ENCODE measurements at places on chromosomes 12 and 14.

GRCh38 chr14:47207617-47208016 is 467.8 kb downstream of the MDGA2 start:
- DNase-seq = no peak

GRCh38 chr12:88207921-88208620 is 66.0 kb downstream of the TMTC3 start:
- no peak for DNase-seq

- DNase-seq = no peak
Measured at GRCh38 chr12:68932128-68932960, 627 bp downstream of the CPM start.

DNA sequence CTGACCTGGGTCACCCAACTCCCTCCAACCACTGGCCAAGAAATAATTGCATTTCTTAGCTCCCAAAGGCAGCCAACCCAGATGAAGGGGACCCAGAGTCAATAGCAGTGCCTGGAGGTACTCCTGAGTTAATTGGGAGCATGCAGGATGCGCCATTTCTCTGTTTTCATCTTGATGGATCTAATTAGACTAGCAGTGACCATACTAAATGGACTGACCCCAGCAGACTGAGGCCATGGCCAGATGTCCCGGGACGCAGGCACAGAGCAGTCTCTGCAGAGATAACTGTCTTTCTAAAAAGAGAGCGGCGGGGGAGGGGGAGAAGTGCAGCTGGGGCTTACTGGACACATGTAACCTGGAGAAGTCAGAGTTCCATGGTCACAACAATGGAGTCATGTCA is 53.2 kb upstream of the CMKLR1 start:
- DNase-seq = no peak

GRCh38 chr12:2231011-2231595 is 178.3 kb downstream of the CACNA1C start:
- no peak for DNase-seq

DNA sequence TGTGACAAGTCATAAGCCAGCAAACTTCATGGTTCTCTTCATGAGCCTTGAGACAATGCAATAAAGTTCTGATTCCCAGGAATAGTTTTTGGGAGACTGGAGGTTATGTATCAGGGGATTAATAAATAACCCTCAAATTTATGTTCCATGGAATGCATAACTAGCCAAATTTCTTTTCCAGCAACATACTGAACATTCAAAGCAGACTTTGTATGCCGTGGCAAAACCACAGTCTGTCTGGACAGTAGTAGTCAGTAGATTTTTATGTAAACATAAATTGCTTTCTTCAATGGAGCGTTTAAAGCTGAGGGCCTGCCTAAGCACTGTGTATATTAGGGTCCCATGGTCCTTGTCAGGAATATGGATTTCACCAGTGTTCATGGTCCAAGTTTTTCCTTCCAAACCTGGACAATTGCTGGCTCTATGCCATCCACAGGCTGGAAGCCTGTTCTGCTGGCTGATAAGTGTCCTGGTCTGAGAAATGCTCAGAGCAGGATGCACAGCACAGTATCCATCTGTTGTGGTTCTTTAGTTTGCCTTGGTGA is 144.9 kb downstream of the SRGAP1 start:
- no peak for DNase-seq

- DNase-seq = no peak
Measured at GRCh38 chr12:122399592-122400373, 22.7 kb downstream of the CLIP1 start.

DNA sequence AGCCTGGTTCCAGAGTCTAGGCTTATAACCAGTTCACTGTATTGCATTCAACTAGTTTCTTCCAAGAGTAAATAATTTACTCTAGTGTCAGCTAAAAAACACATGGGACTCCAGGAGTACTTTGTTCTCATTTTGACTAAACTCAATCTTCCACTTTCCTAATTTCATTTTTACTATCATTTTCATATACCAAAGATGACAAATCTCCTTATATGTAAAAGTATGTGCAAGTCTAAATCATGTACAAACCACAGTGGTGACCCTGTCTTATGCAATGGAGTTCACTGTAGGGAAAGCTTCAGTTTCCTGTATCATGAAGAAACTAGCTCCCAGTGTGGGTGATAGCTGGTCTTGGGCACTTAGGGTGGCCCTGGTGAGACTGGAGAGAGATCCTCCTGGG is 151.6 kb downstream of the HELB start:
- no peak for DNase-seq

GRCh38 chr14:24965934-24966578 is 83.9 kb downstream of the STXBP6 start:
- no peak for DNase-seq

DNA sequence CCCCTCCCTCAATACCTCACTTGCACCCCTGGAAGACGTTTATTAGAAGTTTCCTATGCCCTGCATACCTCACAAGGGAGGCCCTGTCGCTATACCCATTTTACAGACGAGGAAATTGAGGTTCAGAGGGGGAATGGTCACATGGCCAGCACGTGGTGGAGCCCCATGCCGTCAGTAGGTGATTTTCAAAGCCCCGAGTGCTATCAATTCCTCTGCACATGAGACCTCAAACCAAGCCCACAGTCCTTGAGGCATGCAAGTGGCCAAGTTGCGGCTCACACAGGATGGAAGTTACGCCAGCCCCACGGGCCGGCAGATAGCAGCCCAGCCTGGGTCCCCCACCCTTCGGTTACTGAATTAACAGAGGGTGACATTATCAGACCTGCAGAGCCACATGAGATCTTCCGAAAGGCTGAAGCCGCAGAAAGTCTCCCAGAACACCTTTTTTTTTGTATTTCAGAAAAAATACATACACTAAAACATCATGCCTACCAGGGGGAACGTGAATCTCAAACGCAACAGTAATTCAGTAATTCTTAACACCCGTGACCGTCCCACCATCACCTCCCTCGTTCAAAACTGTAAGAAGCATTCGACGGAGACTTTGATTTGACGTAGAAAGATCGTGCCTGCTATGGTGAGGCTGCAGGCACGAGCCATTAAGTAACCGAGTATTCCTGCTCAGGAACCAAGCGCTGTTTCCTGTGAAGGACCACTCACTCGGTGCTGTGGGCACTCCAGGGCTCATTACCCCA is 129.0 kb downstream of the RFLNA start:
- DNase-seq = no peak

GRCh38 chr14:67166450-67166853 is 22.8 kb upstream of the GARIN2 start:
- peak; percentile 9 for DNase-seq

DNA sequence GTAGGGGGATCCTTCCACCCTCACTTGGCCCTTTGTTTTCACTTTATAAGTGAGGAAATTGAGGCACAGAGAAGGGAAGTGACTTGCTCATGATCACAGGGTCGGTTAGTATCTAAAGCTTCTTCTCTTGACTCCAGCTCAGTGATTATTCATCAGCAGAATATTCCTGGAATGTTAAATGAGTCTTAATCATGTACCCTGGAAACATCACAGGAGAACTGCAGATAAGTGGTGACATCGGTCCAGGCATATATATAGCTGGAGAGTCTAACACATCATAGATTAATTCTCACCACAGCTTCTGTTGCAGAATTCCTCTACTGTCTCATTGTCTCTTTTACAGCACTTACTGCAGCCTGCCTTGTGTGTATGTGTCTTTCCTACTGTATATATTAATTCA is 69.9 kb downstream of the PAH start:
- DNase-seq = no peak

- no peak for DNase-seq
Measured at GRCh38 chr14:73807457-73807856, 44.2 kb upstream of the PTGR2 start.

DNA sequence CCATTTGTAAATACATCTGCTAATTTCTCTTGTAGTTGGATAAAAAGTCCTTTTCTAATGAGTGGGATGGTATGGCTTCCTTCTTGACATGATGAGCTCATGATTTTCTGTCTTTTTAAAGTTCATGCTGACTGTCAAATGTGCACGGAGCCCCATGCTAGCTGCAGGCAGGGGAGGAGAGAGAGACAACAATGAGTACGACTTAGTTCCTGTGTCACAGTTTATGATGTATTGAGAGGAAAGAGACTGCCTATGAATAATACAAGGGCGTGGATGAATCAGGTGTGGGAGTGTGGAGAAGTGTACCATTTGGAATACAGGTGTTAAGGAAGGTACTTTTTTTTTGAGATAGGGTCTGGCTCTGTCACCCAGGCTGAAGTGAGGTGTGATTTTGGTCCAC is 10.7 kb upstream of the TBC1D30 start:
- DNase-seq = no peak
